ENCODE measurements at places on chromosomes 5 and 9.
A peak's percentile ranks its signal among the peaks of the same experiment; 100 is the strongest.

GRCh38 chr9:70683841-70684240 lies 269.4 kb upstream of the KLF9 start:
- DNase-seq, result peak; percentile 7

DNA sequence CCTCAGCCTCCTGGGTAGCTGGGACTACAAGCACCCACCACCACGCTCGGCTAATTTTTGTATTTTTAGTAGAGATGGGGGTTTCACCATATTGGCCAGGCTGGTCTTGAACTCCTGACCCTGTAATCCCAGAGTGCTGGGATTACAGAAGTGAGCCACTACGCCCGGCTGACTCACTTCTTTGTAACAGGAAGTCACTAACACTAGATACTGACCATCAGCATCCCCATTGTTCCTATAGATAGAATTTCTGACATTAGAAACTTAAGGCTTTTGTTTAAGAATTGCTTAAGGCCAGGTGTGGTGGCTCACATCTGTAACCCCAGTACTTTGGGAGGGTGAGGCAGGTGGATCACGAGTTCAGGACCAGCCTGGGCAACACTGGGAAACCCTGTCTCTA lies 42.2 kb downstream of the LEAP2 start:
- DNase-seq, result peak; percentile 25

- no peak for DNase-seq
These were observed 38.0 kb upstream of the FOXI1 start for GRCh38 chr5:170067574-170068170.

- peak; percentile 10 for DNase-seq
These were observed 1.4 kb downstream of the ANKRA2 start for GRCh38 chr5:73564018-73564417.

- DNase-seq, result no peak
These were observed 11.3 kb downstream of the SHOC1 start for GRCh38 chr9:111783424-111783823.

DNA sequence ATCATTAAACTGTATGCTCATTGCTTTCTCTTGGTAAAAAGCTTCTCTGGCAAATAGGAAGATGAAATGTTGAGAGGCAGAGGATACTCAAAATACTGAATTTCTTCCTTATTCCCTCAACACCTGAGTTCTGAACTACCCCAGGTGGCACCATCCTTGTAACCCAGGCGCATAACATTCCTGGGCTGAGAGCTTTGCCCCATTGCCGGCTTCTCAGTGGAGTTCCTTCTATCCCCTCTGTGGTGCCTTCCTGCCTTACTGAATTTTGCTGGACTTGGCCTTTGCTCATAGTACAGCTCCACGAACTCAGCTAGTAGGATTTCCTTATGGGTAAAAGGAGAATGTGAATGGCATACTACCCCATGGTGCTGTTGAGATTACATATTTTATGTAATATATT lies 54.7 kb downstream of the BASP1 start:
- DNase-seq, result no peak

GRCh38 chr5:174352681-174353080 lies 307.2 kb downstream of the NSG2 start:
- DNase-seq, result no peak

GRCh38 chr5:136226401-136226800 lies 33.4 kb upstream of the SMIM32 start:
- no peak for DNase-seq

DNA sequence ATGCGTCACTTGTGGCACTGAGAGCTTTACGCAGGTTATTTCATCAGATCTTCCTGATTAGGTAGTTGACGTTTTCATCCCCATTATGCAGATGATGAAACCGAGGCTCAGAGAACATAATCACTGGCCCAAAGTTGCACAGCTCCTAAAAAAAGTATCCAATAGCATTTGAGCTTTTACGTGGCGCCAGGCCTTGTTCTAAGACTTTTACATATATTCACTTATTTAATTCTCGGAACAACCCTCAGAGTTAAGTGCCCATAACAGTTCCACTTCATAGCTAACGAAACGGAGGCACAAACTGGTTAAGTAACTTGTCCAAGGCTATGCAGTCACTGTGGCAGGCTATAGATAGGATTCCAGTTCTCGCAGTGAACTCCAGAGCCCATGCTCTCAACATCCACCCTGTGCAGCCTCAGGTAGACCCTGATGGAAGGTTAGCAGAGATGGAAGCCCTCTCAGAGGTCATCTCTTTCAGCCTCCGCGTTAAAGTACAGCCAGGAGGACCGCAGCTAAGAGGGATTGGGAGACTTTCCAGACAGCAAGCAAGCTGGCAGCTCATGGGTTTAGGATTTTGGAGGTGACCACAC lies 39.3 kb downstream of the AMBP start:
- no peak for DNase-seq

GRCh38 chr9:99221266-99221620 lies 499 bp downstream of the ALG2 start:
- no peak for DNase-seq

GRCh38 chr5:117759849-117760499 lies 1185.4 kb upstream of the SEMA6A start:
- DNase-seq, result no peak

DNA sequence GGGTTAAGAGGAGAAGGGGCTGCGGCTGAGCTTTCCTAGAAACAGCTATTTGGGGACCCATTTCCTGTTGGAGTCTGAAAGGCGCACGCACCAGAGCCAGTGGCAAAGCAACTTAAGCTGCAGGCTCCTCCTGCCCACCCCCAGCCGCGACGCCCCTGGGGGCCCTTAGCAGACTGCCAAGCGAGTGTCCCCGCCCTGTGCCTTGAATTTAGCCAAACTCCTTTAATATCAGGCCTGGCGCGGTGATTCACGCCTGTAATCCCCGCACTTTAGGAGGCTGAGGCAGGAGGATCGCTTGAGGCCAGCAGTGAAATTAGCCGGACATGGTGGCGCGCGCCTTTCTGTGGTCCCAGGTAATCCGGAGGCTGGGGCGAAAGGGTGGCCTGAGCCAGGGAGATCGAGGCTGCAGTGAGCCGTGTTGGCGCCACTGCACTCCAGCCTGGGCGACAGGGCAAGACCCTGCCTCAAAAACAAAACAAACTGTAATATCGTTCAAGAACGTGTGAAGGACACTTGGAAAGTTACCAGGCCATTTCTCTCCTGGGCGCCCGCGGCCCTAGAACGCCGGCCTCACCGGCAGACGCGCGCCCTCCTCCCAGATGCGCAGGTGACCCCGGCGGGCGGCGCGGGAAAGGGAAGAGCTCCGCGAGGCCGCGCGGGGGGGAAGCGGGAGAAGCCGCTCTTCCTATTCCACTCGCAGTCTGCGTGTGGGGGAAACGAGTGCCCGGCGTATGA lies 1.0 kb upstream of the F2R start:
- no peak for DNase-seq

DNA sequence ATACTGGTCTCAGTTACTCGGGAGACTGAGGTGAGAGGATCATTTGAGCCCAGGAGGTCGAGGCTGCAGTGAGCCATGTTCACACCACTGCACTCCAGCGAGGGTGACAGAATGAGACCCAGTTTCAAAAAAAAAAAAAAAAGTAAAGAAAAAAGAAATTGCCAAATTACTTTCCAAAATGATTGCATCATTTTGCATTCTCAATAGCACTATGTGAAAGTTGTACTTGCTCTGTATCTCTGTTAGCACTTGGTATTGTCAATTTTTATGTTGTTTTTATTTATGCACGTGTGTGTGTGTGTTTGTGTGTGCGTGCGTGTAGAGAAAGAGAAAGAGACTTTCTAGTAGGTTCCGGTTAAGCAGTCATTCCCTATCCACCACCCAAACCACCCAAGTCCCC lies 328.4 kb downstream of the RAB3C start:
- no peak for DNase-seq

DNA sequence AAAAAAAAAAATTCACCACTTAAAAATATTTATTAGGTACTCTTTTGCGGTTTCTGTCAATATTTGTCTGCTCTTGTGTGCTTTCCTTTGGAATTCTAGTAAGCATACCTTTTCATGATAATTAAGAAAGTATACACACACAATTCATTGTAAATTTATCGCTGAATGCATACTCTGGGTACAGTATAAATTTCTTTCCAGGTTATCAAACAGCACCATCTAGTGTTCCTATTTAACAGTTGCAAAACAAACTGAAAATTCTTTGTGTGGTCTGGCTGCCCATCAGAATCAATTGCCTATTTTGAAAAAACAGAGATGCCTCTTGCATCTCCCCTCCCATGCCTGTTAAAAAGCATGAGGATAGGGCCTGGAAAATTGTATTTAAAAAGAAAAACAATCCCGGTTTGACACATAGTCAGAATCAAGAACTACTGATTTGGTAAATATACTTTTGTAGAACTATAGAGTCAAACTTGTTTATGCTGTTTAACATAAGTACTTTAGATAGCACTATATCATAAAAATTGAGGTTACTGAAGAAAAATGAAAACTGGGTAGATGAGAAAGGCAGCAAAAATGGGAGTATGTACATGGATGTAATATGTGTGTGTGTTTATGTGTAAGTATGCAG lies 16.2 kb downstream of the PGGT1B start:
- peak; percentile 62 for DNase-seq

DNA sequence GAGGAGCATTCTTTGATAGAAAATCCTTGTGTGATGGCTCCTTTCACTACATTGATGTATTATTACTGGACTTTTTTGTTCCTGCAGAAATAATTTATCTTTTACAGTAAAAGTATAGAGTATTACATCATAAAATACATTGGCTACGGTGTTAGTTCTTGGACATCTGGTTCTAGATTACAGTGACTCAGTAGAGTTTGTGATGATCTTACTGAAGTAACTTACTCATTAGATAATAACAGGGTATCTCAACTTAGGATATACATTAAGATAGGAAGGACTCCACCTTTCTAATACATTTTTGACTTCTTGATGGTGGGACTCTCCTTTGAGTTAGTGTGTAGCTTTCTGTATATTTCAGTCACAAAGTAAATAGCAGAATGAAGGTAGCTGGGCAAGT lies 59.1 kb downstream of the ZNF462 start:
- DNase-seq, result peak; percentile 20

DNA sequence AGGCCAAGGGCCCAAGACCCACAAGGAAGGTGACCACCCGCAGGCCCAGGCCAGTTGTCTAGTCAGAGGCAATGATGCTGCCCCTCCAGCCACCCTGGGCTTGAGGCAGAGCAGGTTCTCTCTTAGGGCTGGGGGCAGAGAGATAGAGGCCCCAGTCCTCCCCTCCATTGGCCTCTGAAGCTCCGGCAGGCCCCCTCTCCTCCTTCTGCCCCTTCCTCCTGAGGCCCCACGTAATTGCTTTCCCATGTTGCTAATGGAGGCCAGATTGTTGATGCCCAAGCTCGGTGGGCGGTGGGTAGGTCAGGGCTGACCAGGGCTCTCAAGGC lies 26.6 kb upstream of the ENHO start:
- no peak for DNase-seq

DNA sequence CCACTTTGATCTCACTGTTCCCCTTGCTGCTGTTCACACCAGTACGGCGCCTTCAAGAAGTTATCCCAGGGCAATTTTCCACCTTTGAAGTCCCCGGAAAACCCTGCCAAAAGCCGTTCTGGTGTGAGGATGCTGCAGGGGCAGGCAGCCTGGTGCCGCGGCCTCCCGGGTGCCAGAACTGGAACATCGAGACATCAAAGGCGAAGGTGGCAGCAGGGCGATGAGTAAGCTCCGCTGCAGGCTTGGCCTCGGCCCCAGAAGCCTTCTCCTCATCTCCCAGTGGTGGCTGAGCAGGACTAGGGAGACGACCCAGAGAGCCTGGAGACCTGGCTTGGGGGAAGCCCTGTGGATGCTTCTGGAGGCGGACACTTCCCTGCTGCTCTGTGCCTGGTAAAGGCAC lies 115.3 kb upstream of the MSX2 start:
- no peak for DNase-seq

DNA sequence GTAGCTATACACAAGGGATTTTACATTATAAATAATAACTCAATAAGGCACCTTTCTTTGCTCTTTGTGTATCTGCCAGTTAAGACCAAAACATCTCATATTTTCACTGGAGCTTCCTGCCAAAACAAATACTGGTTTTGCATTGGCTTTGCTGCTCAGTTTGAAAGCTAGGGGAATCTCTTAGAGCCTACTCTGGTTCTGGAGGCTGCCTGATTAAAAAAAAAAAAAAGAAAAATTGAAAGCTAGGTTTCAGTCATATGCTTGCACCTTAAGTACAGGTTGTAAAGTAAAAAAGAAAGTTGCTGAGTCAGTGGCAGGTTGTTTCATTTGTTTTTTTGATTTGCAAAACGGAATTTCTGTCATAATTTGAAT lies 2.3 kb downstream of the DENND4C start:
- peak; percentile 60 for DNase-seq

GRCh38 chr9:112884101-112884500 lies 6.6 kb downstream of the SLC46A2 start:
- DNase-seq, result peak; percentile 38

- no peak for DNase-seq
These were observed 165.5 kb downstream of the CACNA1B start for GRCh38 chr9:138043061-138043410.

DNA sequence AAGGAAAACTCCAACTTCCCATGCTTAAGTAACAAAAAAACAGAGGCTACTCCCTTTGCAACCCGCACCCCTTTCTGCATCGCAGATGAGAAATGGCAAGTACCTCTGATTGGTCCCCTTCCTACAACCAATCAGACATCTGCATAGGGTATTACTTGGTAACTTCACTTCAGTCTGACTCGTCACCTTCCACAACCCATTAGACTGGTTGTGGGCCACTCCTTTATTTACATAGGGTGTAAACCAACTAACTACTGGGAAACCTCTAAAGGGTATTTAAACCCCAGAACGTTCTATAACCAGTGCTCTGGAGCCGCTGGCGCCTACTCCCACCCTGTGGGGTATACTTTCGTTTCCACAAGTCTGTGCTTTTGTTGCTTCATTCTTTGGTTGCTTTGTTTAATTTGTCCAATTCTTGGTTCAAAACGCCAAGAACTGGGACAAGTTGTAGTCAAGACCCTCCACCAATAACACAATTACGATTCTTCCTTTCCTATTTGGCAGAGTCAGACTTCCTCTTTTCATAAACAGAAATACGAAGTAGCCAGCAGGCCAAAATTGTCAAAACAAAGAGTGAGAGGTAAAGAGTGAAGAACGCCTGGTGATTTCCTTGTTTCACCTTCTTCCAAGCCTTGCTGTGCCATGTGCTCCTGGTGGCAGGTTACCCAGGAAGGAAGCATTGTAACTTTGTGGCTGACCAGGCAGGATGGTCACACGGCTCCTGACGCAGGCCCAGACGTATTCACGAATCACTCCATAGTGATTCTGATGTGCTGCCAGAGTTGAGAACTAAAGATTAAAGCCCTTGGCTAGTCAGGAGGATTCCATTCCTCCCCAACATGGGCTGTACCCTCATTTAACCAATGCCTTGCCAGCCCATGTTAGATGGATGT lies 477.4 kb downstream of the ARHGEF28 start:
- no peak for DNase-seq

DNA sequence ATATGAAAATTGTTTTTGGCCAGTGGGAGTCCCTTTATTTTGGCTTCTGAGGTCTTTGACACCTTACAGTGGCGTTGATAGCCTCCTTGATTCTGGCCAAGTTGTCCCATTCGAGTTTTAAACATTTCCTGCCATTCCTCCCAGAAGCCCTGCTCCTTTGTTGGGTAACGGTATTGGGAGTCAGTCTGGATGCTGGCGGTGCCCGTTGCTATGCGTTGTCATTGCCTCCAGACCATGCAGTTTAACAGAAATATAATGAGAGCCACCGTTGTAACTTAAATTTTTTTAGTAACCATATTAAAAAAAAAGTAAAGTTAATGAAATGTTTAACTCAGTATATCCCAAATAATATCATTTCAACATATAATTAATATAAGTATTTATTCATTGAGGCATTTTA lies 35.0 kb downstream of the GALNT12 start:
- DNase-seq, result no peak

GRCh38 chr5:80141147-80141671 lies 106.1 kb downstream of the THBS4 start:
- DNase-seq, result peak; percentile 70

- DNase-seq, result no peak
These were observed 86.6 kb downstream of the SH3GL2 start for GRCh38 chr9:17665450-17665849.
